Cortex of kidney (tissue), 1 donor: ENCODE measurements at places on chromosomes 1 and 21.

GRCh38 chr1:206790502-206791250 lies 18.4 kb upstream of the IL10 start:
- no peak for DNase-seq

DNA sequence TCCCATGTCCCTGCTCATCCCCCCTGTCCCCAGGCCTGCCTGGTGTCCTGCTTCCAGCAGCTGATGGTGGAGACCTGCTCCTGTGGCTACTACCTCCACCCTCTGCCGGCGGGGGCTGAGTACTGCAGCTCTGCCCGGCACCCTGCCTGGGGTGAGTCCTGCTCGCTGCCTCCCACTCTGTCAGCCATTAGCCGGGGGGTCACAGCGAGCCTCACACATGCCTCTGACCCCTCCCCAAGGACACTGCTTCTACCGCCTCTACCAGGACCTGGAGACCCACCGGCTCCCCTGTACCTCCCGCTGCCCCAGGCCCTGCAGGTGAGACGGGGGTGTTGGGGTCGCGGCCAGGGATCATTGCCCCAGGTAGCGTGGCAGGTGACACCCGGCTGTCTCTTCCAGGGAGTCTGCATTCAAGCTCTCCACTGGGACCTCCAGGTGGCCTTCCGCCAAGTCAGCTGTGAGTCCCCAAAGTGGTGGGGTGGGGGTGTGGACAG lies 10.0 kb downstream of the SCNN1D start:
- DNase-seq: no peak

DNA sequence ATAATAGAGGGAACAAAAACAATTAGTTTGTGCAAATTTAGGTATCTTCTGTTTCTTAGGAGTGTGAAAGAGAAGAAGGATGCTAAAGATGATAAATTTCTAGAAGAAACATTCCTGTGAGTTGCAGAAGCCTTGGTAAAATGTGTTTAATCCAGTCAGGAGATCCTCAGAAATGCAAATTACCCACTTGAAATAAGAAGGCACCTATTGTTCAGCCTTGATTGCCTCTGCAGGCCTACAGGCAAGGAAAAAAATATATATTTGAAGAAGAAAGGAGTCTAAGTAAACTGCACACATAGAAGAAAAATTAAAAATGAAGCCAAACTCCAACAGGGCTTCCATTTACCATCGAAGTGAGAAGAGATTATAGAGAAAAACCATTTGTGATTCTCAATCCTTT lies 51.0 kb upstream of the LHX8 start:
- DNase-seq: no peak

GRCh38 chr1:231872461-231872910 lies 245.9 kb downstream of the DISC1 start:
- DNase-seq: no peak

DNA sequence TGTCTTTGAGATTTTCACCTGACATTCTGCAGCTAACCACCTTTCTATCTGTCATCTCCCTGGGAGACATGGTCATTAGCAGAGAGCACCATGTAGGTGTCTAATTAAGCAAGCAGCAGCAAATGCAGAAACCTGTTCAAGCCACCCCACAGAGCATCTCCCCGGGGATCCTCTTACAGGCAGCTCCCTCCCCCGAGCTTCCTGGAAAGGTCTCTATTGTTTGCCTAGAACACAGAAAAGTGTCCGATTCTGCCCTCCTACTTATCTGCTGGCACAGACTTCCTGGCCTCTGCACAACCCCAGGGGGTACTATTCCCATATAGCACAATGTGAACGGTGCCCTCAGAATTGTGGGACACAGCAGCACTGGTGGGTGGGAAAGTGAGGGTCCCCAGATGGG lies 46.1 kb downstream of the PLEKHA6 start:
- DNase-seq: no peak

GRCh38 chr1:229248821-229249817 lies 21.8 kb upstream of the RAB4A start:
- DNase-seq: no peak

GRCh38 chr1:62514746-62515423 lies 78.0 kb downstream of the USP1 start:
- no peak for DNase-seq

GRCh38 chr1:12231276-12231595 lies 1.4 kb downstream of the VPS13D start:
- no peak for DNase-seq

DNA sequence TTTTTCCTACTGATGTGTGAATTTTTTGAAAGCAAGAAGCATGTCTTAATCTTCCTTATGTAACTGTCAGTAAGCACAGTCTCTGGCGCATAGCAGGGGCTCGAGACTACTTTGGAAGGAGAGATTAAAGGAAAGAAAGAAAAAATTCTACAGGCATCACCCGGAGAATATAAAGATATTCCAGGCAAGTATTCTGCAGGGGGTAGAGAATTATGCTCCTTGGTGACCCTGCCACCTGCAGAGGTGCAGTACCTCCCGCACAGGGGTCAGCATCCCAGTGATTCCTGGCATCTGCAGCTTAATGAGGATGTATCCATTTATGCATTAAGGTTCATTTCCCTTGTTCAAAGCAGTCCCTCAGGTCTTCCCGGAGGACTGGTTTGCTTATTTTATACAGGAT lies 87.6 kb upstream of the WLS start:
- no peak for DNase-seq

DNA sequence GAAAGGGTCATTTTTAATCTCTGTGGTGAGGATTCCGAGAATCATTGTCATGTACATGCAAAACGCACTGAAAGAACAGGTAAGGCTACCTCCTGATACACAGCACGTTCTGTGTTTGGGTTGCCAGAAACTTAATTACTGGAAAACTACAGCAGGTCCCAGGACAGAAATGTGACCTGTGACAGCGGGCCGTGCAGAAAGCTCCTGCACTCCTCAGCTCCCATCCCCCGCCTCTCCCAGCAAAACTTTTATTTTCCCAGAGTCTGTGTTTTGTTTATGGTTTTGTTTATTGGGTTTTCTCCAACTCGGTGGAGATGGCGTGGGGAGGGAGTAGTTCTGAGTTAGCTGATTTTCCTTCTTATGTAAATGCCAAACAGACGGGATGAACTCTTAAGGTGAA lies 44.7 kb downstream of the SLC44A3 start:
- no peak for DNase-seq

DNA sequence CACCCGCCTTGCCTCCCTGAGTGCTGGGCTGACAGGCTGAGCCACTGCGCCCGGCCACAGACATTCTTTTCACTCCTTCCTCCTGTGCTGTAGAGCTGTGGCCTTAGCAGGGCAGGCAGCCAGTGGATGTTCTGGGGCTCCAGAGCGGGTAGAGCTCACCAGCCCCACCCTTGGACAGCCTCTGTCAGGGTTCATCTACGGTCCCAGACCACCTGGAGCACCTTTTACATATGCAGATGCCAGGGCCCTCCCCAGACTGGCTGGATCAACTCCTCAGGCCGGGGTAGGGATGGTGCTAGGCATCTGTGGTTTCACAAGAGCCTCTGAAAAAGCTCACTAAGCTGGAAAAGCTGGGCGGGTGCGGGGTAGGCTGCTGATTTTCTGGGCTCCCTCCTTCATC lies 4.6 kb downstream of the ATP13A2 start:
- no peak for DNase-seq

DNA sequence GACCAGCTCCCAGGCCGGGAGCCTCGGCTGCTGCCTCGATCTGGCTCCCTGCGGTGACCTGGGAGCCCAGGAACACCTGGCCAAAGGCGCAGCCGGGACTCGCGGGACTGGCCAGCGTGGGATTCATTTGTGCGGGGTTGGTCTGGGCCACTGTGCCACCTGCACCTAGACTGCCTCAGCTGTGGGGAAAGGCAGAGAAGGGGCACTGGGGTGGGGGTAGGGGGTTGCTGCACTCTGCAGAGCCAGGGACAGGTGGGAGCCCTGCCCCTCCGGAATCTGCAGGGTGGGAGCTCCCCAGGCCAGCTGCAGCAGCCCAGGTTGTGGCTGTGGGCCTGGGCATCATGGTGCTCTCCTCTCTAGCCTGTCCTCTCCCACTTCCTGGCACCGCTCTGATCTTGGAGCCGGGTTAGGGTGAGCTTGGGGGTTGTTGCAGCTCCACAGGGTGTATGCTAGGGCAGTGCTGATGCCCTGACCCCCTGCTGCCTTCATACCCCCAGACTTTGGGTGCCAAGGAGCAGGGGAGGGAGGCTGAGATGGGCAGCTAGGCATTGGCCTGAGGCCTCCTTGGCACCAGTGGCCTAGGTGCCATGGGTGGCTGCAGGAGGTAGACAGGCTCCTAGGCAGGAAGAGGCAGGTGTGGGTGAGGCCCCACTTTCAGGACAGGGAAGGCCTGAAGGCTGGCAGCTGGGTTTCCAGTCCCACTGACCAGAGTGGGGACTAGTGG lies 57.5 kb upstream of the ETV3 start:
- DNase-seq: no peak

DNA sequence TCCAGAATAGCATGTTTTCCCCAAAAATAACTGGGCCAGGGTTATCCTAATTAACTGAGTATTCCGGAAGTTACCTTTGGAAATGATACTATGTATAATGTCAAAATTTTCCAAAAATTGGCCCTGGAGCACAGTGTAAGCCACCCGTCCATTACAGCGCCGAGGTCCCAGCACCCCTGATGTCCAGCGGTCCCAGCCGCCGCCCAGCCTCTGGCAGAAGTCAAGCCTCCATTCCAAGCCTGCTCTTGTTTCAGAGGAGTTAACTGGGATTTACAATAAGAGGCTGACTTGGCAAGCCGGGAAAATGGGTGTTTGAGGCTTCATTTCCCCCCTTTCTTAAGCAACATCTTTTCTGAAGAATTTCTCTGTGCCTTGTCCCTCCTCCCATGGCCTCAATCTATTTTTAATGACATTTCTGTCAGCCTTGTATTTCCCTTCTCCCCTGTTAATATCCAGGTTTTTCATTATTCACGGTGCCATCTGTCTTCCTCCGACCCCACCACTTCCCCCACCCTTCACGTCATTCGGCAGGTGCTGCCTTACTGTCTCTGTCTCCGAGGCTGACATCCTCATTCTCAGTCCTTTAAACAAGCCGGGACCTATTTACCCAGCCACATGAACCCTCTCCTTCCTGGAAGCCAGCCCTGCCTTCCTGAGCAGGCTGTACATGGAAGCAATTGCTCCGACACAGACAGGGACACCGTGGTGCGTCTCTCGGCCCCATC lies 490.9 kb downstream of the NPHP4 start:
- no peak for DNase-seq
